ENCODE measurements at places on chromosomes 5 and 9.
A peak's percentile ranks its signal among the peaks of the same experiment; 100 is the strongest.

- no peak for DNase-seq
Measured at GRCh38 chr5:103374473-103374963, 116.0 kb downstream of the MACIR start.

DNA sequence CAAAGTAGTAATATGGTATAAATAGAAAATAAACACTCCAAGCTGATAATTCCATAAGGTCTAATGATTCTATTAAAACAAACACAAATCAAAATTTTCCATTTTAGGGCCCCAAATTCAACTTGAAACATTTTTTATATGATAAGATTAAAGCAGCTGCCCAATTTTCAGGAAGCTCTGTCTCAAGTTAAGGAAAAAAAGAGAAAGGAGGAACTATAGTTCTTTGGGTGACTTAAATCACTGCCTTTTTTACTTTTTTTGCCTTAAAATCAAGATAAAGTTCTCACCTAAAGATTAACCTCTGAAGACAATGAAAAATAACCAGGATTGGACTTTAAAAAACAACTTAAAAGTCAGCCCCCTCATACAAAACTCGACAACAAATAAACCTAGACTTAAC is 76.0 kb upstream of the IFNE start:
- no peak for DNase-seq

- DNase-seq, result peak; percentile 60
Measured at GRCh38 chr5:132663771-132664695, 6.1 kb downstream of the IL13 start.

DNA sequence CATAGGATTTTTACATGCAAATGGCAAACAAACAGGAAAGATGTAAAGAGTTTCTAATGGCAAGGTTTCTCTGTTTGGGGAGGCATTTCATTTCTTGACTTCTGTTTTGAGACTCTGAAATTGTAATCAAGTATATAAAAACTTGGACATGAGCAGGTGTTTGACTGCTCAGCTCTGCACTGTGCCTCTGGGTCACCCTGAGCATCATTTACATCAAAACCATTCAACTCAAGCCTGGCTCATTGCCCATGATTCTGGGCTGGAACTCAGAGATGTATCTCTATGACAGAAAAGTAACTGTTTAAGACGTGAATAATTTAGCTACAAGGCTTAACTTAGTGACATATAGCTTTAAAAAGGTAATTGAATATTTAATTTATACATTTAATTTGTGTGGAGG is 1402.4 kb upstream of the NUDT12 start:
- no peak for DNase-seq

- peak; percentile 1 for DNase-seq
Measured at GRCh38 chr5:75405296-75405695, 68.3 kb downstream of the HMGCR start.

DNA sequence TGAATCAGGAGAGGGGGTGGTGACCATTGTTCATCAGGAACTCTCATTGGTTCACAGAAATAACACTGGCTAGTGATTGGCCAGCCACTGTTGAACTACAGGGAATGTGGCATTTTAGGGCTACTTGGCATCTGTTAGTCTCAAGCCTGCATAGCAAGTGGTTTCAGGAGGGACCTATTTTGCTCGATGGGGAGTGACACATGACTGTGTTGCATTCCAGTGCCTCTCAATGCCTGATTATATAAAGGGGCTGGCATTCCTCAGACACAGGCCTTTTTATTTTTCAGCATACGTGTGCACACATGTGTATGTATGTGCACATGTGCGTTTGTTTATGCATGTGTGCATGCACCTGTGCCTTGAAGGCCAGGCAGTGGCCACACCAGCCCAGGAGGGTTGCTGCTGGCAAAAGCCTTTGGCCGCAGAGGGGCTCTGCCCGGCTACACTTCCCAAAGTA is 23.2 kb downstream of the FGD3 start:
- peak; percentile 34 for DNase-seq

DNA sequence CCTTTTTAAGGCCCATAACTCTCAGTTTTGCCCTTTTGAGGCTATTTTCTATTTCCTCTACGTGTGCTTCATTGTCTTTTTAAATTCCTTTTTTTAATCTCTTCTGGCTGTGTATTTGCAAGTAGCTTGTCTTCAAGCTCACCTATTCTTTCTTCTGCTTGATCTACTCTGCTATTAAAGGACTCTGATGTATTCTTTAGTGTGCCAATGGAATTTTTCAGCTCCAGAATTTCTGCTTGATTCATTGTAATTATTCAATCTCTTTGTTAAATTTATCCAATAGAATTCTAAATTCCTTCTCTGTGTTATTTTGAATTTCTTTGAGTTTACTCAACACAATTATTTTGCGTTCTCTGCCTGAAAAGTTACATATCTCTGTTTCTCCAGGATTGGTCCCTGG is 178.7 kb downstream of the FAM170A start:
- DNase-seq, result no peak

GRCh38 chr5:89016741-89017303 is 133.8 kb upstream of the MEF2C start:
- DNase-seq, result no peak

GRCh38 chr9:135256581-135257354 is 169.3 kb downstream of the OLFM1 start:
- no peak for DNase-seq

DNA sequence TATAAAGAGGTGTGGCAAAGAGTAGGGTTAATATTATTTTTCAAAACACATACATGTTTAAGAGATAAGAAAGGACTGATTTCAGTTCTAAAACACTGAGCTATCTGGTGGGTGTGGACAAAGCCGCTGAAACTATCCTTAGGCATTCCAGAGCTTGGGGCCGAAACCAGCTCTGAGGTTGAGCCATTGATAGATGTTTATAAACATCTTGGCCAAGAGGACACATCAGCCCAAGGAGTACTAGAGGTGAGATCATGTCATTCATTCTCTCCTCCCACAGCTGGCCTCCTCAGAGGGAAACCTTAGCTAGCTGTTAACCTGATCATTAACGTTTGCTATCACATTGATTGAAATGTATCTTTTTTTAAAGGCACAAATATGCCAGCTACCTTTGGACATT is 89.9 kb downstream of the NLN start:
- DNase-seq, result no peak

- DNase-seq, result peak; percentile 36
Measured at GRCh38 chr9:130172161-130172857, at the start of gene NCS1. Gene NCS1, plus strand, starts transcription at chr9:130172404. Its CDS starts 260 bp downstream, at chr9:130172664.

DNA sequence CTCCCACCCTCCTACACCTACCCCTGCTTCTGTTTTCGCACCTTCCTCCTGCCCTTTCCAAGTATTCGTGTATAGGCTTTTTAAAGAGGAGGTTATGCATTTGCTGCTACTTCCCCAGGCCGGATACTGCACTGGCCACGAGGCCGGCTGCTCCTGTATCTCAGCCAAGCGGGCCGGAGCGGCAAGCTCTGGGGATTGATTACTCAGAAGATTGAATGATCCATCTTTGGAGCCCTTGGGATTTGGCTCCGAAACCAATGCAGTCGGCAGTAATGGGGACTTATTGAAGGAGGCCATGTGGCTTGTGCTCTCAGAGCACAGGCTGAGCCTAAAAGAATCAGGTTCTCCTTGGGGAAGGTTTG is 405.3 kb downstream of the TLE4 start:
- DNase-seq, result no peak

GRCh38 chr9:128121924-128122808 is 5.4 kb downstream of the PTGES2 start:
- DNase-seq, result no peak

GRCh38 chr5:118531276-118531675 is 457.1 kb downstream of the DTWD2 start:
- DNase-seq, result no peak

GRCh38 chr9:37218800-37219425 is 98.5 kb downstream of the ZCCHC7 start:
- DNase-seq, result no peak

- no peak for DNase-seq
Measured at GRCh38 chr5:90071066-90071465, 338.5 kb downstream of the CETN3 start.

DNA sequence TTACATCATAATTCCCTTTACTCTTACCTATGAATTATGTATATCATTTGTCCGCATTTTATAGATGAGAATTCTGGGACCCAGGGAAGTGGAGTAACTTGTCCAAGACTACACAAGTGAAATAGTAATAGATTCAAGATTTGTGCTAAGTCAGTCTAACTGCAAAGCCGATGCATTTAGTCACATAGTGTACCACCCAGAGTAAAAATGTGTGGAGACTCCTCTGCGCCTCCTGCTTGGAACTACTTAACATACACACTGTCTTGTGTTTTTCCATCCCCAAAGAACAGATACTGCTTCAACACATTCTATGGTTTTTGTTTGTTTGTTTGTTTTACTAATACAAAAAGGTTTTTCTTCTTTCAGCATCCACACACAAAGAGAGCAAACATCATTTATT is 729.8 kb downstream of the PRELID2 start:
- DNase-seq, result no peak

GRCh38 chr5:33563983-33564908 is 123.5 kb downstream of the TARS1 start:
- DNase-seq, result no peak

DNA sequence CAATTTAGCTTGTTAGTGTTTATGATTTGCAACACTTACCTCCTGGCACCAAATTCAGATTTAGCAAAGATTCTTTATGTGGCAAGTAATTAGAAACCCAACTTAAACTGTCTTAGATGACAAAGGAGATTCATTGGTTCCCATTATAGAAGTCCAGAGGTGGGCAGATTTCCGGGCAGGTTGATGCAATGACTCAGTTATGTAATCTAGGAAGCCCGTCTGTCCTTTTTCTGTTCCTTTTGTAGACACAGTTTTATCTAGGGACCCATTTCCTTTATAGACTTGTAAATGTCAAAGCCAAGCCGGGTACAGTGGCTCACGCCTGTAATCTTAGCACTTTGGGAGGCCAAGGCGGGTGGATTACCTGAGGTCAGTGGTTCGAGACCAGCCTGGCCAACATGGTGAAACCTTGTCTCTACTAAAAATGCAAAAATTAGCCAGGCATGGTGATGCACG is 20.3 kb upstream of the ANKRD33B start:
- DNase-seq, result no peak

- no peak for DNase-seq
Measured at GRCh38 chr9:128153947-128154695, 4.9 kb downstream of the LCN2 start.

- DNase-seq, result peak; percentile 9
Measured at GRCh38 chr9:37082214-37082765, 38.1 kb upstream of the ZCCHC7 start.

All from activated CD4-positive, alpha-beta T cell treated with anti-CD3 and anti-CD28 coated beads, Interleukin-2, amount 50 U/mL, for 16 hours (primary cell).